ENCODE measurements at places on chromosomes 11 and 22. TPM values are rescaled to one million over a fixed set of nuclear protein-coding genes. Genes with fewer than 3 reads are reported as not detected.
A peak's percentile ranks its signal among the peaks of the same experiment; 100 is the strongest.

C1QTNF4 gene
- total RNA-seq: 0.16 TPM

RTN4RL2 gene
- 0.55 TPM for total RNA-seq

BTG4 gene
- not detected for total RNA-seq

KRTAP5-9 gene
- 0.20 TPM for total RNA-seq

RELT gene
- total RNA-seq: 0.23 TPM

CCDC89 gene
- 0.62 TPM for total RNA-seq

P2RY2 gene
- 0.88 TPM for total RNA-seq

SERPIND1 gene
- 0.28 TPM for total RNA-seq

GPR83 gene
- not detected for total RNA-seq

MUC6 gene
- 89.6 TPM for total RNA-seq

GSC2 gene
- total RNA-seq: not detected

LYVE1 gene
- total RNA-seq: 3.4 TPM

GLB1L2 gene
- total RNA-seq: 4.2 TPM

ZPR1 gene
- total RNA-seq: 30.6 TPM

SCGB1A1 gene
- not detected for total RNA-seq

PRR33 gene
- total RNA-seq: not detected

DNA sequence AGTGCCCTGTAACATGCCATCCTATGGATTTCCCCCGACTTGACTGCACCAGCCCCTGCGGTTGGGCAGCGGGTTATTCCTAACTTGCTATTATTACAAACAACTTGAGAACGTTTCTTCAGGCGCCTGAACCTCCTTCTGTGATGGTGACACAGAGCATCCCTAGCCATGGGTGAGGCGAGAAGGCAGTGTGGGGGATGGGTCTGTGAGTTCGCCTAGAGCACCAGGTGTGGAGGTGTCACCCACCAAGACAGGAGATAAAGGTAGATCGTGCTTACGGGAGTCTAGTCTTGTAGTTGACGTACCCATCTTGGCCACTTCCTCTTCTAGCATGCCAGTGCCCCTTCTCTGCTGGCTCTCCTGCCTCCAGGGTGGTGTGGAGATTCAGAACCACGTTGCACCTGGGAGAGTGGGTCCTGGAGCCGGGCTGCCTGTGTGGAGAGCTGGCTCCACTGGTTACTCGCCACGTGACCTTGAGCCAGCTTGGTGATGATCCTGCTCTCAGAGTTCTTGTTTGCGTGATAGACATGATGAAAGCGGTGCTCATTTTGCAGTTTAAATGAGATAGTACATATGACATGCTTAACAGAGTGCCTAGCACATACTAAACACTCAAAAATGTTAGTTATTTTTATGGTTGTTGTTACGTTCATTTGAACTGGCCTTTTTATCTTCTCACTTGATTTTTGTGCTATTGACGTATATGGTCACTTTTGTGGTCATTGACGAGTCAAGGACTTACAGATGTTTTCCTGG is 37.8 kb downstream of the TBC1D22A start:
- DNase-seq: no peak

- DNase-seq: no peak
These were observed 384.1 kb downstream of the NELL1 start for GRCh38 chr11:21053466-21053865.

DNA sequence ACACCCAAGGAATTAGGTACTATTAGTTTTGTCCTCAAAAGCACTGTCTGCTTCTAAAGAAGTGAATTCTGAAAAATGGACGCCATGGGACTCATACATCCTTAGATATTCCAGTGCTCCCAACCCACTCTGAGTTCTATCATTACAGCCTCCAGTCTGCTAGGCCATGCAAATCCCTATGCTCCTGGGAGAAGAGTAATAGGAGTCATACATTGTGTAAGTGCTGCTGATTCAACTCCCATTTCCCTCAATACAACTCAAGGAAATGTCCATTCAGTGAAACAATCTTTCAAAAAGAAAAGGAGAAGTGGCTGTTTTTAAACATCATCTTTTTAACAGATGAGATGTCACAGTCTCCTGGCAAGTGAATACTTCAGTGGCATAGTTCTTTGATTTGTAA is 590.2 kb upstream of the LRRC4C start:
- no peak for DNase-seq

GRCh38 chr22:31876156-31876920 is 68.0 kb upstream of the YWHAH start:
- no peak for DNase-seq

- DNase-seq: no peak
These were observed 17.3 kb upstream of the EP300 start for GRCh38 chr22:41074941-41075710.

- no peak for DNase-seq
These were observed 133.0 kb downstream of the C11orf87 start for GRCh38 chr11:109554951-109555350.

GRCh38 chr11:107018902-107019493 is 722 bp upstream of the GUCY1A2 start:
- DNase-seq: peak; percentile 60

DNA sequence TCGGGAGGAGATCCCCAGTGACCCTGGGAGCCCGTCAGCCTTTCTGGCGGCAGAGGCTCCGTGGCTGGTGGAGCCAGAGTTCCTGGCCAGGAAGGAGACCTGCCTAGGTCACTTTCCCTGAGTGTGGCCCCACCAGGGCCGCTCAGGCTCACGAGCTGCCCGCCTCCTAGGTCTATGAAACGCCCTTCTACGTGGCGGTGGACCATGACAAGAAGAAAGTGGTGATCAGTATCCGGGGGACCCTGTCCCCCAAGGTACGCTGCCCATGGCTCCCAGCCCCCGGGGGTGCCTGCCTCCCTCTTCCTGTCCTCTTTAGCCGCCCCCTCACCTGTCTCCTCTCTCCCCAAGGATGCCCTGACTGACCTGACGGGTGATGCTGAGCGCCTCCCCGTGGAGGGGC is 17.0 kb upstream of the MYRF start:
- no peak for DNase-seq

DNA sequence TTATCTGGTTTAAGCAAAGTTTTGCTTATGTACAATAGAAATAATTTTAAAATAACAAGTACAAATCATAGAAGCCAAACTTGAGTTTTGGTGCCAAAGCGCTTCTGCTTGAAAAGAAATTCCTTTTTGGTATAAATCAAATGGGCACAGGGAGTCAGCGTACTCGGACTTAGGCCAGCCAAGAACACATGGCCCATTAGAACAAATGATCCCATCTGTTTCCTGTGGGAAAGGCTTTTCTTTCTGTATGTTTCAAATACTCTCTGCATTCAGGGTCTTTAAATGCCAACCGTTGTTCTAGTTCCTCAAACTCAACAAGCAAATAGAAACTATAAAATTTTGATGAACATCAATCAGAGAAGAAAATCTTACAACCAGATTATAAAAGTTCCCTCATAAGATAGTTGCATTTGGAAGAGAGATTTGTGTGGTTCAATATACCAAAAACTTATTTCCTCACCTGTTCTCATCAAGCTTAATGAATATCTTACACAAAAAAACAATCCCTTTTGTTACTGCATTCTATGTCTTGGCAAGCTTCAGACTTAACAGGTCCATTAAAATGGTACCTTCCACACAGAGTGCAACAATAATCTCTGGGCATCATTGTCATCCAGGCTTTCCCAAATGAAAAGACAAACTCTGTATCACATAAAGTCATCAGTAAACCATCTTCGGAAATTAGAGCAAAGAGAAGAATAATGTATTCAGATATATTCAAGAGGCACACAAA is 739.8 kb upstream of the API5 start:
- DNase-seq: no peak

GRCh38 chr11:74255741-74256375 is 55.6 kb downstream of the P4HA3 start:
- no peak for DNase-seq

- DNase-seq: no peak
These were observed 16.1 kb downstream of the RRAS2 start for GRCh38 chr11:14342906-14343305.

- peak; percentile 72 for DNase-seq
These were observed 432 bp downstream of the TNKS1BP1 start for GRCh38 chr11:57324154-57324885.

DNA sequence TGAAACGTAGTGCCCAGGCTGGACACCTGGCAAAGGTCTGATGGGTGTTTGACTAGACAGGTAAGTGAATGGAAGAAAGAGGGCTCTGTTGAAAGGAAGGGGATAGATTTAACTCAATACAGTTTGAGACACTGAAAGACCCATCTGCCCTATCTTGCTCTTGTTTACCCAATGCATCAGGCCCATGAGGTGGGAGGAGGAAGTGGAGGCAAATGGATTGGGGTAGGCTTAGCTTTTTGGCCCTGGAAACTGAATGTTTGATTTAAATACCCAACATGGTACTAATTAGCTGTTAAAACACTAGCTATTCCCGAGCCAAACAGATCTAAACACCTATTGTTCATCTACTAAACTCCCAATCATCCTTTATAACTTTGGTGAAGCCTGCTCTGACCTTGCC is 3.5 kb upstream of the UVRAG start:
- DNase-seq: no peak

GRCh38 chr22:18997925-18998315 is 61.8 kb upstream of the PRODH start:
- no peak for DNase-seq

- no peak for DNase-seq
These were observed 50.3 kb downstream of the TMPRSS5 start for GRCh38 chr11:113655771-113656170.

GRCh38 chr22:42844756-42845155 is 12.3 kb downstream of the ARFGAP3 start:
- DNase-seq: no peak

- no peak for DNase-seq
These were observed 151.7 kb downstream of the UVRAG start for GRCh38 chr11:75966537-75967287.

DNA sequence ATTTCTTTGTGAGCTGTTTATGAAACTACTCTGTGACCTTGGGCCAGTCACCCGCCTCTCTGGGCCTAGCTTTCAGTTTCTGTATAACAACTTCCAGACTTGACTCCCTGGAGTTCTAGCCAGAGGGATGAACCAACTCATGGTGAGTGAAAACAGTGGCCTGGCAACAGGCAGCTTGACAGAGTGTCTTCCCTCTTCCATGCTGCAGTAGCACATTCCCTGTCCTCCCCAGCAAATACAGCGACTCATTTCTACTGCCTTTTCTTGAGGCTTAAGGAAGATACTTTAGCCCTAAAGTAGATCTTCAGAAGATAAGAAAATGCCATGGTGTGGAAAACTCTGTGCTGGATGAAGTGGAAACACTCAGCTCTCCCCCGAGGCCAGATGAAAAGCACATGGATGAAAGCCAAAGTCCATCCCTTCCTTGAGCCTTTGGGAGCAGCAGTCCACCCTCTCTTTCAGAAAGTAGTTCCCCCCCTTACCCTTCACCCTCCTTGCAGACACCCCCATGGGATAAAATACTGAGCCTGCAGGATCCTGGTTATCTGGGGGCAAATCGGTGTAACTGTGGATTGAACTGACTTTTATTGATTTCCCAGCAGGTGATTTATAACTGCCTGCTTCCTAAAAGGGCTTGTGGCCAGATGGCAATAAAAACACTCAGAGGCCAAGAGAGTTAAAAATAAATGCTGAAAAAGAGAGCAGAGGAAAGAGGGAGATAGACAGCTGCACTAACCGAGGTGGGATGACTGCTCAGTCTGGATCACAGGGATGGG is 24.1 kb downstream of the IRAG1 start:
- DNase-seq: no peak

- no peak for DNase-seq
These were observed 225.5 kb upstream of the POU2AF2 start for GRCh38 chr11:111019871-111020670.

DNA sequence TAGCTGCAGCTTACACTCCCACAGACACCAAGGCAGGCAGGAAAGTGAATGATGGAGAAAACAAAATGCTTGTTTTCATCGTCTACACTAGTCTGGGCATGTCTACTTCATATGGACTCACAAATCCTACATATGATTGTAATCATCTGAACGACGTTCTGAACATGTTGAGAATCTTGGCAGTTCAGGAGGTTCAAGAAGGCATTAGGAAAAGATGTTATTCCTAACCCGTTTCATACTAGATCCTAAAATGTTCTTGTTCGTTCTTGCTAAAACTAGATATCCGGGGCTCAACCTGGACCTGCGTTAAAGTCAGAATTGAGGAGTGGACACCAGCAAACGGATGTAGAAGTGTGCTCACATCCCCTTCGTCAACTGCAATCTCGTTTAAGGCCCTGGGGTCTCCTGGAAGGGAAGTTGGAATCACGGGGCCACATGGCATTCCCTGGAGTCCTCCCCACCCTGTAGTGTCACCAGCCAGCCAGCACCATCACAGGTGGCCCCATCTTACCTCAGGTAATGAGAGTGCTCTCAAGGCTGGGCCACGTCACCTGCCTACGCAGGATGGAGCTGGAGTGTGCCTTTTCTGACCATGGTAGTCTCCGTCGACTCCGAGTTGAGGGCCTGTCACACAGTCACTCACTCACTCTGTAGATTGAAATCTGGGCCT is 37.3 kb downstream of the C11orf58 start:
- no peak for DNase-seq

DNA sequence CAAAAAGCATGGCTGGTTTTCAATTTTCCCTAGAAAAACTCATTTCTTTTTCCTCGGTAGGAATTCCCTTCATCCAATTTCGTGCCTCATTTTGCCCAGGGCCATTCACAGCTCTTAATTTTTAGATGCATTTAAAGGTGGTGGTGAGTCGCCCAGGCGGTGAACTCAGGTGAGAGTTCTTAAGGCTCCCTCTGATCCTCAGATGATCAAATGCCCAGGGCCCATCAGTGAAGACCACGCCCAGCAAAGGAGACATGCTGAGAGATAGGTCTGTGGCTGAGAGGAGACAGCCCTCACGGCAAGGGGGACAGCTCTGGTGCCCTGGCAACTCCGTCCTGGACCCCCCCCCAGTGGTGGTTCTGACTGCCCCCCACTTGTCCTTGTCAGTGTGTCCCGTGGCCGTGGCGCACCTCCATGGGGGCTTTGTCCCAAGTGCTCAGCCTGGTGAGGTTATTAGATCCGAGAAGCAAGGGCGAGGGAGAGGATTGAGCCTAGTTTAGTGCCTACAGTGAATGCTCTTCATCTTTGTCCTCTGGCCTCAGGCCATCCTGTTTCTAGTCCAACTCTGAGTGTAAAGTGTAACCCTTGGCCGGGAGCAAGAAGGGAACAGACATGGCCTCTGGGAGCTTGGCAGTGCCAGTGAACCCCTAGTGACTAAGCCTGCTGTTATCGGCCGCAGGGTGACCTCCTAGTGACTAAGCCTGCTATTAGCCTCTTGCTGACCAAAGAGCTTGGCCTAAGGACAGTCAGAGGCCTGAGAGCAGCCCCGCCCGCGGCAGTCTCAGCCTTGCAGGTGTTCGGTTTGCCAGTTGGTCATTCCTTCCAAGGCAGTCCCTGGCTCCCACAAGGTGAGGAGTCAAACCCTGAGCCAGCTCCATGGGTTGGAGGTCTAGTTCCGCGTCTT is 83.5 kb downstream of the CTTN start:
- DNase-seq: no peak

GRCh38 chr22:29216011-29216872 is 10.5 kb downstream of the EMID1 start:
- DNase-seq: no peak

Measured in pancreas (tissue), 10 donors.